ENCODE measurements at places on chromosomes 16 and 17.

- no peak for DNase-seq
Measured at GRCh38 chr16:53884748-53885147, 180.8 kb downstream of the FTO start.

- no peak for DNase-seq
Measured at GRCh38 chr17:73548620-73549311, 95.5 kb downstream of the SDK2 start.

GRCh38 chr17:19686400-19687090 lies 29.8 kb downstream of the SLC47A2 start:
- no peak for DNase-seq

GRCh38 chr17:57555636-57556175 lies 189.4 kb downstream of the CCDC182 start:
- DNase-seq, result no peak

DNA sequence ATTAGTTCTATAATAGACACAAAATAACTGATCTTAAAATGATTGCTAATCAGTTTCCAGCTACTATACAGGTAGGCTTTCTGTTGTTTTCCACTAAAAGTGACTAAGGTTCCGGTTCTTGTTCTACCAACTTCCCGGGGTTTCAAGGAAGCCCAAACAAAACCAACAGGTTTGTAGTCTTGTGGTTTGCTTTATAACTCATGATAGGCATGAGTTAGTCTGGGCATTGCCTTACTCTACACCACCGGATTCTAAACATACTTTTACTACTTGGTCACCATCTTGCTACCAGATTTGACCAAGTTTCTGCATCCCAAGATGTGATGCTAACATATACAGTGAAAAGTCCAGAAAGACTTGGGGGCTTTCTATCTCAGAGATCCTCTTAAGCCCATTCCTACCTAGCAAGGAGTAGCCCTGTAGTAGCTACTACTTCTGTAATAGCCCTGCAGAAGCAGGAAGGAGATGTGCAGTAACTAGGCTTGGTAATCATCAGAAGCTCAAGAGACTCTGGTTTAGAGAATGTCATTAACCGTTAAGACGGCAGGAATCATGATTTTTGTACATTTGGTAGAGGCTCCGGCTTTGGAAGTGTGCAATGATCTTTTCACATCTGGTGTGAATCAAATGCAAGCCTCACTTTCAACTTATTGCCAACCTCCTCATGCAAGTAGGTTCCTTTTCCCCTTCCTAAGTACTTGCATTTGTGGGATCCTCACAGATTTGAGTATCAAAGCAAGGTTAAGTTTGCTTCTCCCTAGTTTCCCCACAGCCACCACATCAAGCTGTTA lies 1.6 kb downstream of the FAM117A start:
- DNase-seq, result no peak

- DNase-seq, result no peak
Measured at GRCh38 chr17:74761419-74761818, 13.0 kb downstream of the NHERF1 start.

DNA sequence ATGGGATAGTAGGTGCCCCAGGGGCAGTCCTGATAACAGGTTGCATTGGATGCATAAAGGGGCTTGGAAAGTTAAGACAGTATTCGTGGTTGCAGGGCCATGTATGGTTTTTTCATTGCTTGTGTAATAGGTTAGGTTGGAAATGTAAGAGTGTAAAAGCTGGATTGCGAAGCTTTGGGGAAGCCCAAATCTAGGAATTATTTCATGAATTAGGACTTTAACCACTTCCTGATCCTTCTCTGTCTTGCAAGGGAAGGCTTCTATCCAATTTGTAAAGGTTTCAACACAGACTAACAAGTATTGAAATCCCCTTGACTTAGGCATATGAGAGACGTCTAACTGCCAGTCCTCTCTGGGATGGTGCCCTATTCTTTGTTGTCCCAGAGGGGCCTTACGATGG lies 7.8 kb upstream of the CCL17 start:
- no peak for DNase-seq

DNA sequence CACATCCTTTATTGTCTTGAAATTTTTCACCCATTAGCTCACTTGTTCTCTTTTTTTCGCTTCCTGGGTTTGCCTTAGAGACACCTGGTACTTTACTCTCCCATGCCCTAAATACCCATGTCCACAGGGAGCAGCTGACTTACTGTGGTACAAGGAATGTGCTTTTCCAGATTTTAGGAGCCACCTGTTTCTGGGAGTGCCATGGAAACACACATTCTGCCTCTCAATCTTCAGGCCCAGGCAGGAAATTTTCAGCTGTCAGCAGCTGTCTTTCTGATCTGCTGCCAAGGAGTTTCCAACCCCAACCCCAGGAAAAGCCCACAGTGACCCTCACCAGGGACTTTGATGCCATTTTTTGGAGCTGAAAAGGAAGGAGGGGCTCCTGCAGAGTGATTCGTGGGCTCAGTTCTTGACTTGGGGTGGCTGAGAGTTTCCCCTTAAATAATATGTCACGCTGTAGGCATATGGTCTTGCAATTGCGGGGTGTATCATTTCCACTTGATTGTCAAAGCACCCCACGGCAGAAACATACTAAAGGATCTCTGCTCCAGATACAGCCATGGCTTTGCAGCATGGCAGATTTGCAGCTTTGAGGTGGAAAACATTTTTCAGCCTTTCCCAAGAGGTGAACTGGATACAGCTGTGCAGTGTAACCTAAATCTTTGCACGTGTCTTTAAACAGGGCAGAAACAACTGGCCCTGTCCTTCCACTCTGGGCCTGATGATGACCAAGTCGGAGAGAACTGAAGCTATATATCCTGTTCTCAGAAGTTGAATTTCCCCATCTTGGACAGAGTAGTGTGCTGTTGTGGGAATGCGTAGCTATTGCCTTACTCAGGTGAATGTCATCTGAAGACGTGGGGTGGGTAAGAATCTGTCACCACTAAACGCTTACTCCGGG lies 19.2 kb downstream of the RBFOX1 start:
- DNase-seq, result no peak

DNA sequence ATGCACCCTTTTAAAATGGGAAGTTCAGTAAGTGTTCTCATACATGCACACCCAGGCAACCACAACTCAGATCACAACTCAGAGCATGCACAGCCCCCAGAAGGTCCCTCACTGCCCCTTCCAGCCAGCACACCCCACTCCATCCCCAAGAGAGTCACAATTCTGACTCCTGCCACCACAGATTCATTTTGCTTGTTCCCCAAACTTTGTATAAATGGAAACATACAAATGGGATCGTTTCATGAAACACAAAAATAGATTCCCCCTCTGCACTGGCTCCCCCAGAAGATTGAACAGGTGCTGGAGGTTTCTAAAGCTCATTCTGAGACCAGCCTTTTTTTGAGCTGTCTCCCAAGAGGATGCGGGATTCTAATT lies 3.3 kb upstream of the TNFRSF13B start:
- DNase-seq, result no peak

GRCh38 chr16:62060089-62060488 lies 23.9 kb upstream of the CDH8 start:
- no peak for DNase-seq
